CD14-positive monocyte (primary cell): ENCODE measurements at places on chromosomes 5 and 9. TPM values are rescaled to one million over a fixed set of nuclear protein-coding genes. Genes with fewer than 3 reads are reported as not detected.

DNA sequence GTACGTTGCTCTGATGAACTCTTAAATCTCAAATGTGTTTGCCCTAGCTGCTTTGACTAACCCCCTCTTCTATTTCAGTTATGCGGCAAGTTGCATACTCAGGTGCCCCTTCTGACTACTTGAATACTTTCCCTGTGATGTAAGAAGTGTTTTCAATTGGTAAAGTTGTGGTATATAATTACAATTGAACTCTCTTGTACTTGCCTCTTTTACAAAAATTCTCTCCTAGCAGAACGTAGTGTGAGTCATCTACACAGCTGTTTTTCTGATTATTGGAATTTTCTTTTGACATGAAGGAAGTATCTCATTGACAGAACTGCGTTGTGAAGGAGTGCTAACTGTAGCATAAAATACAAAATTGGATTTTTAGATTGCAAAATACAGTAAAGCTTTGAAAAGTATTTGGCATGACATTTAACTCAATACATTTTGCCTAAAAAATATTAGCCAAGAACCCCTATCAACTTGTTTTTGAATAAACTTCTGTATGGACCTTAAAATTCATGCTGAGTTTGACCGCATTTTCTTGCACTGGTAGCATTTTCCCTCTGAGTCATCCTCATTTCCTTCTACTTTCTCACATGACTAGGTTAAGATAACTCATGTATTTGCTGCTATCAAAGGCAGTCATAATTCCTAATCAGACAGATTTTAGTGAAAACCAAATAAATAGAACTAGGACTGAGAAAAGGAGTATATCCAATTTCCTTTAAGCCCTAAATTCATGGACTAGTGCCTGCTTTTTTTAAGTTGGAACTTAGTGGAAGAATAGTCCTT lies 6.3 kb downstream of the CRHBP start:
- H3K4me3 ChIP-seq = no peak overlapping the region
- H3K27ac ChIP-seq = no peak overlapping the region
- H3K4me1 ChIP-seq = peaks cover 27% of the 10 kb centered on the region
- peaks cover 20% of the 10 kb centered on the region for H3K27me3 ChIP-seq

Gene IFNB1
- not detected in 2 replicates for polyA plus RNA-seq

DNA sequence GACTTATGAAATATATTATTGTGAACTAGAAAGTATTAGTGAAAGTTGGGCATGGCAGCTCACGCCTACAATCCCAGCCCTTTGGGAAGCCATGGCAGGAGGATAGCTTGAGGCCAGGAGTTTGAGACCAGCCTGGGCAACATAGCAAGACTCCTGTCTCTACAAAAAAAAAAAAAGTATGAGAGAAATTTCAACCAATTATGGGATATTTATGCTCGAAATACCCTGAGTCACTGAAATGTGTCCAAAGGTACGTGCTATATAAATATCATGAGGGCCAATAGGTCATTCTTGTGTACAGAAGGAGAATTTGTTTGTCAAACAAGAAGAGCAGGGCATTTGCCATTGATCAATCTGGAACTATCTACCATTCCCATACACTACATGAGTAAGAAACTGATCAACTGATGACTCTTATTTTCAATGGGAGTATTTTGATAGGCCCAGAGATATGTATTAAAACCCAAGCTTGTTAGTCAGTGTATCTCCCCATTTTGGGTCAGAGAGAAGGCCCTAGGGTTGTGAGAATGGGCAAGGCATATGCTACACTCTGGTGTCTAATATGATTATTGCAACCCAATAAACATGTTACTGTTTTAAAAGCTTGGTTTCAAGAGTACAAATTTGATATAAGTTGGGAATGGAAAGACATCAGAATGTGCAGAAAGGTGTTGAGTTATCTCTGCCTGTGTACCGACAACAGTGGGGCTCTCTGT lies 21.7 kb upstream of the HOMER1 start:
- no peaks in the 10 kb centered on the region for H3K27me3 ChIP-seq
- H3K27ac ChIP-seq = no peak overlapping the region
- H3K36me3 ChIP-seq = no peaks in the 10 kb centered on the region
- H3K4me3 ChIP-seq = no peak overlapping the region
- H3K4me1 ChIP-seq = no peaks in the 10 kb centered on the region

Gene LVRN
- polyA plus RNA-seq = not detected

Gene DIPK1B
- not detected for polyA plus RNA-seq

- H3K4me3 ChIP-seq = no peak overlapping the region
- H3K27ac ChIP-seq = no peak overlapping the region
- H3K36me3 ChIP-seq = no peaks in the 10 kb centered on the region
- no peaks in the 10 kb centered on the region for H3K27me3 ChIP-seq
- DNase-seq = no peak
These were observed 132.0 kb upstream of the GRIA1 start for GRCh38 chr5:153358315-153358976.

DNA sequence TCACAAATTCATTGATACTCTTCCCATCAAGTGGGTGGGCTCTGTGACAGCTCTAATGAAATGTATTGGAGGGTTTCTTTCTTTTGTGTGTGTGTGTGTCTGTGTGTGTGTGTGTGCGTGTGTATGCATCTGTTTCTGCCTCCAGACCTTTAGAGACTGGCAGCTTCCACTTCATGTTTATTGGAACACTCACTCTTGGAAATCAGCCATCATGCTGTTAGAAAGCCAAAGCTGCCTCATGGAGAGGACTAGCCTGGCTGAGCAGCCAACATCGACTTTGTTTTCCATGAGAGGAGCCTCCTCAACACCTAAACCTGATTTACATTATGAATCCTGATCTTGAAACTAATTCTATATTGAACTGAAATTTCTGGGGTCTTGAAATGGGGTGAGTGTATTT lies 128.5 kb upstream of the FAM174A start:
- DNase-seq = no peak
- H3K36me3 ChIP-seq = no peaks in the 10 kb centered on the region
- H3K4me1 ChIP-seq = no peaks in the 10 kb centered on the region
- H3K4me3 ChIP-seq = no peak overlapping the region
- no peak overlapping the region for H3K27ac ChIP-seq
